WTC11 (cell line): ENCODE measurements at places on chromosomes 2 and 18. TPM values are rescaled to one million over a fixed set of nuclear protein-coding genes. Genes with fewer than 3 reads are reported as not detected.

DNA sequence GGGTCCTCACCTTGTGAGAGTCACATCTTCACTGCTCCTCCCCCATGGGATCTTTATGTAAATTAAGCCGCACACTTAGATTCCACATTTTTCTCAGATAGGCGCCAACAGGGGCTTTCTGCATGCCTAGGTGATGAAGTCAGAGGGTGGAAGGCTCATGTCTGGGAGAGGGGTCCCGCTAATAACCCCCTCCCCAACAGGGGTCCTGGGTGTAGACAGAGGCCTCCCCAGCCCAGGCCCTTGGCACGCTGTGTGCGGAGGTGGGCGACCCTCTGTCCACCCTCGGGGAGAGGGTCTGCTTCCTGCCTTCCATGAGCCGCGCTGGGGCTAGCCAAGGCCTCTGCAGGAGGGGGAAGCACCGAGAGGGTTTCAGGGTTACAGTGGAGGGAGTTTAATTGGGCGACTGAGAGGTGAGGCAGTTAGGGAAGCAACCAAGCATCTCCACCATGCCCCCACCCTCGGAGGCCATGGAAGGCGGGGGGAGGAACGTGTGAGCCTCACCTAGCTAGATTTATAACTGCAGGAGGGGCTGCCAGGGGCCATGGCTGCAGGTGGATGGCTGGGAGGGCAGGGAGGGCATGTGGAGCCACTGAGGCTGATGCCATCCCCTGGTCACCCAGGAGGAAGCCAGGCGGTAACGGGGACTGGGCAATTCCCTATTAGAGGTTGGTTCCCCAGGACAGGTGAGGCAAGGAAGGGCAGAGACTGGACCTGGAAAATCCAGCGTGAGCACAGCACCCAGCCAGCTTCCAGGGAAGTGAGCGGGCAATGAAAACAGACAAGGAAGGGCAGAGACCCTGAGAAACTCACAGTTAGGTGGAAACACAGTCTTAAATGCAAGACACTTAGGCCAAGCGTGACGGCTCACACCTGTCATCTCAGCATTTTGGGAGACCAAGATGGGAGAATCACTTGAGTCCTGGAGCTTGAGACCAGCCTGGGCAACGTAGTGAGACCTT lies 7.7 kb upstream of the PXDN start:
- DNase-seq: no peak

GRCh38 chr18:12791610-12792009 lies 88.8 kb downstream of the PSMG2 start:
- DNase-seq: no peak

DNA sequence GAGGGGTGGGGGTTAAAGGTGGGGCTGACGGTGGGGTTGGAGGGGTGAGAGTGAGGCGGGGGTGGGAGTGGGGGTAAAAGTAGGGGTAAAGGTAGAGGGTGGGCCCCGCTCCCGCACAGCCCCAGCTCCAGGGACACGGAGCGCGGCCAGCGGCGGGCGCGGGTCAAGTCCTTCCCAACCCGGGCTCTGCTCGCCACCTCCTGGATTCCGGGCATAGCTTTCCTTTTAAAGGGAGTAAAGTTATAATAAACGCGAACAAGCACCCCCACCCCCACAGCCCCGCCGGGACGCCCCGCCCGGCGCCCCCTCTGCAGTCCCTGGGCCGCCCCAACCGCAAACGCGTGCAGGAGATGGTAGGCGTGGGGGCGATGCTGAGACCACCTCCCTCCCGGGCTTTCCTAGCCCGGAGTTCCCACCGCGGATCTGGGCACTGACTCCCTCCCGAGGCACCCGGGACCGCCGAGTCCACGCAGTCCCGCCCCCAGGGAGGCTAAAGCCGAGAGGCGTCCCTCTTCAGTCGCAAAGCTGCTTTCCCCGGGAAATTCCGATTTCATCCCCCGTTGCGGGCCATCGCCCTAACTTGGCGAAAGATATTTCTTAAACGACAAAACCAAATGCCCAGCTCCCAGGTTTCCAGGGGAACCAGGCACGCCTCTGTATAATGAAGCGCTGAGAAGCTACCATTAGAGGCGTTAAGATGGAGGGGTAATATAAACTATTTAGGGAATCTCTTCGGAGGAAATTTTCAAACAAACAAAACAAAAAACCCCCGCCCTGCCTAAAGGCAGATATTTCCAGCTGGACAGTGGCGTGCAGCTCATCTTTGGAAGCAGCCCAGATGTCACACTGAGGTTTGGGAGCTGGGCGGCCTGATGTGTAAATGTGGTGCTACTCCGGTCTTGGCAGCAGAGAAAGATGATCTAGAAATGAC lies at the start of gene LIMS2:
Gene LIMS2, minus strand, starts transcription at position 200 of the 931 bp plus-strand sequence. CDS start 506 bp downstream, outside the sequence.
- peak; percentile 52 for DNase-seq

The CERS6 gene
- 16.0 to 17.3 TPM (median 16.6 TPM) in 3 replicates for total RNA-seq

- DNase-seq: no peak
These were observed 44.4 kb downstream of the FHOD3 start for GRCh38 chr18:36341944-36342343.

DNA sequence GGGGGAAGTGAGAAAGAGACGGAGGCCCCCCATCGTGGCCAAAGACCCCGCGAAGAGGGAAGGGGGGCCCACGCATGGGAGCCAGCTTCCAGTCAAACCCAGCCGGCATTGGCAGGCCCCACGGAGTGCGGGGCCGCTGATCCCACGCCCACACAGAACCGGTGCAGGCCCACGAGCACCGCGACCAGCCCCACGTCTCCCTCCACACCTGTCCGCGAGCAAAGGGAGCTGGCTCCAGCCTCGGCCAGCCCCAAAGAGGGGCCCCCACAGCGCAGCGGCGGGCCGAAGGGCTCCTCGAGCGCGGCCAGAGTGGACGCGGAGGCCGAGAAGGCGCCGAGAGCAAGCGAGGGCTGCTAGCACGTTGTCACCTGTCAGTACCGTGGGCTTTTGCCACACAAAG lies 125.0 kb upstream of the TWIST2 start:
- no peak for DNase-seq

DNA sequence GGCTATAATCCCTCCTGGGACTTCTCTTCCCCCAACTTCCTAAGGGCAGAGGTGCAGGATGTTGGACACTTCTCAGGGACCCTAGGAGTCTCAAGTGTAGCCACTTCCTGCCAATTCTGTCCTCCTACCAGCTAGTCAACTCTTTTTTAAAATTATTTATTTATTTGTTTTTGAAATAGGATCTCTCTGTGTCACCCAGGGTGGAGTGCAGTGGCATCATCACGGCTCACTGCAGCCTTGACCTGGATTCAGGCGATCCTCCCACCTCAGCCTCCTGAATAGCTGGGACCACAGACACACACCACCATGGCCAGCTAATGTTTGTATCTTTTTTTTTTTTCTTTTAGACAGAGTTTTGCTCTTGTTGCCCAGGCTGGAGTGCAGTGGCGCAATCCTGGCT lies 11.5 kb downstream of the SFTPB start:
- DNase-seq: no peak

The SOS1 gene
- total RNA-seq: 28.4 to 33.9 TPM (median 28.7 TPM) in 3 replicates

The HMSD gene
- 3.0 to 8.1 TPM (median 6.1 TPM) in 3 replicates for total RNA-seq

- no peak for DNase-seq
These were observed 127.8 kb downstream of the OSBPL6 start for GRCh38 chr2:178322068-178322467.

GRCh38 chr2:33477473-33478468 lies 1.3 kb downstream of the RASGRP3 start:
- no peak for DNase-seq

DNA sequence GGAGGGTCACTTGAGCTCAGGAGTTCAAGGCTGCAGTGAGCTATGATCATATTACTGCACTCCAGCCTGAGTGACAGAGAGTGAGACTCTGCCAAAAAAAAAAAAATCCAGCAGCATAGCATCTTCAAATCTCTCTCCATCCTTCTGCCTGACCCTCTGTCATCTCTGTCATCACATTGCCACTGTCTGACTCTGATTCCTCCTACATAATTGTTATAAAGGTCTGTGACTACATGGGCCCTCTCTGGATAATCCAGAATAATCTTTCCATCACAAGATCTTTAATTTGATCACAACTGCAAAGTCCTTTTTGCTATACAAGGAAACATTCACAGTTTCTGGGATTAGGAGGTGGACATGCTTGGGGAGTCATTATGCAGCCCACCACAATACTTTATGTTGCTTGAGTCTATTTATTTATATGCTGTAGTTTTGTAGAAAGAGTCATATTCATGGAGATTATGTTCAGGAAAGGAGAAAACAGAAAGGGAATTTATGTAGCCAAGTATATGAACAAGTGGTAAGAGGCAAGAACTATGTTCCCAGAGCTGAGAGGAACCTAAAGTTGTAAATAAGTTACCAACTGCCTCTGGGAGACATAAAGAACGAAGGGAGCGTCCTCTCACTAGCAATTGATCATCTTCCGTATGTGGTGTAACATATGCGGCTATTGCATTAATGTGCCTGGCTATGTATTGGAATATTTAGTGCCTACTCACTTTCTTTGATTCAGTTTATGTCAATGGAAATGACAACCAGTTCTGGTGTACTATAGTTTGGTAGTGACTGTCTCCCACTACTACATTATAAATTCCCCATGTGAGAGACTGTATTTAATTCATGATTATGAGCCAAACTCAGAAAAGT lies 21.5 kb downstream of the RND3 start:
- DNase-seq: no peak
